Esophagus squamous epithelium (tissue), 5 donors: ENCODE measurements at places on chromosomes 1 and 21.

DNA sequence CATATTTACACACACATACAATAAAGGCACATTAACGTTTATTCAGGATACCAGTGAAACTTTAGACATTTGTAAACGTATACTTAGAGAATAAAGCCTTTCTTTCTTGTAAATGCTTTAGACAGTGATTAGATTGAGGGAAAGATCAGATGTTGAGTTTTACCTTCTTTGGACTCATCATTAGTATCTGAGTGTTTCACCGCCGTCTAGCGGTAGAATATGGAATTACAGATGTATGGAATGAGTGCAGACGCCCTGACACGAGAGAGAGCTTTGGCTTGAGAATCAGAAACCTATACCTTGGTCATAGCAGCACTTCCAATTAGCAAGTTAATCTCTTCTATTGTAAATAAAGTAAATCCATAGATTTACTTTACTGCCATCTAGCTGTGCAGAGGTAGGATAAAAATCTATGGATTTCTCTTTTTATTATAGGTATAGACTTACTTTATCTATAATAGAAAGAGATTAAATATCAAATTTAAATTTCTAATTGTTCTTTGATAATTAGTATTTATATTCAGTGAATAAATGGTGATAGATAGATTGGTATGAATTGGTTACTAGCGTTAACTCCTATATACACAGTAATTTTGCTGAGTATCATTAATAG, 12.6 kb downstream of the FLG2 start:
- no peak for DNase-seq

- DNase-seq: no peak
Measured at GRCh38 chr1:202684716-202685115, 25.5 kb downstream of the SYT2 start.

- no peak for DNase-seq
Measured at GRCh38 chr1:185376840-185377635, 60.0 kb upstream of the IVNS1ABP start.

DNA sequence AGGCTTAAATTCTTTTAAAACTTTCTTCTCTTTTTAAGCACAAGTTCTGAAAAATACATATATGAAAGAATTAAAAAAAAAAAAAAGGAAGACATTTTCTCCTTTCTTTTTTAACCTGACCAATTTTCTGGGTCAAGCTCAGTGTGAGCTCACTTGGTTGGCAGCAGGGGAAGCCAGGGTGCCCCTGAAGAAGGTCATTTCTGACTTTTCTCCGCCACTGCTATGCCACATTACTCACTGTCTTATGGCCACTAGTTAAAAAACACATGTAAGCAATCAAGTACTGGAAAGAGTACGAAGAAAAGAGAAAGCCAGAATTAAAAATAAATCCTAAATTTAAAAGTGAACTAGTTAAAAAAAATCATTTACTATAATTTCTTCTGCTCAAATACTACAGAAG, 275.0 kb downstream of the NEGR1 start:
- no peak for DNase-seq

DNA sequence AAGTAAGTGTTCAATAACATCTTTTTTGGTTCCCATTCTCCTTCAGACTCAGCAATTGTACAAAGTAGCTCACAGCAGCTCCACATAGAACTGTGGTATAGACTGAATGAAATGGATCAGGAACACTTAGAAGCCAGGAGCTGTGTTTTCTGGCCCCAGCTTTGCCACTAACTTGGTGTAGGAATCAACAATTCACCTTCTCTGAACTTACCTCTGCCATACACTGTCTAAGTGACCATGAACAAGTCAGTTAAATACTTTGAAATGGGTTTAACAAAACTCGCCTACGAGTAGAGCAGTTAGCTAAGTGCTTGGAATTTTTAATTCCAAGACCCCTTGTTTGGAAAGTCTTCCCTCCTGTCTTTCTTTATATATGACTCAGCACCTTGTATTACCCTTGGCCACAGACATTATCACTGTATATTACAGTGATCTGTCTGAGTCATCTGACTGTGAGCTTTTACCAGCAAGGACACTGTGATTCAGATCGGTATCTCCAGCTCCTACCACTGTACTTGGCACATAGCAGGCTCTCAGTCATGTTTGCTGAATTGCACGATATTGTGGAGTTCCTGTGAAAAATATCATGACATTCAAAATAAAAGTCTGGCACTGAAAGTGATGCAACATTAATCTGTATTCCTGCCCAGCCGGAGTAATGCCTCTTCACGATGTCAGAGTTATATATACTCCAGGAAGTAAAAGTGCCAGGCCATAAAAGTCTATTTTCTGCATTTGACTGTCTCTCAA, 101.7 kb upstream of the BEND5 start:
- DNase-seq: no peak

GRCh38 chr1:20123722-20124455, 4.6 kb upstream of the PLA2G2D start:
- no peak for DNase-seq

- DNase-seq: no peak
Measured at GRCh38 chr1:166902279-166902678, 26.2 kb upstream of the TADA1 start.

DNA sequence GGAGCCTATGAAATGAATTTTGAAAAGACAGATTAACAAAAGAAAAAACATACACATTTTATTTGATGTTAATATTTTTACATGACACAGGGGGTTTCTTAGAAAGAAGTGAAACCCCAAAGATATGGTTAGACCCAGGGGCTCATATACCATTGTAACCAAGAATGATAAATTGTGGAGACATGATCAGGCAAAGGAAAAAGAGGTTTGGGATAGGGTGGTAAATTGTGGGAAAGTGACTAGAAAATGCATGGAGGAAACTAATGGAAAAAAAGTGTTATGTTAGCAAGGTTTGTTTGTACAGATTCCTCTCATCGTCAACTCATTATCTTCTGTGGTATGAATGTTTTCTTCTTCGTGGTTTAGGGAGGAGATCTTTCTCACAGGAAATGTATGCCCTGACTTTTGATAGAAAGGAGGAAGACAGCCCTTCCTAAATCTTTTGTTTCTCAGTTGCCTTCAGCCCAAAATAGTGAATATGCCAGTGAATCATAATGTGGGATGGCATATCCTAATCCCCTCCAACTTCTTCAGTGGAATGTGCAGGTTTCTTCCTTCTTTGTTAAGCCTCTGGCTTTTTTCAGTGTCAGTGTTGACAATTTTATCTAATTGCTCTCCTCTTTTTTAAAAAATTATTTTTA, 140.4 kb upstream of the UBE2U start:
- DNase-seq: no peak

DNA sequence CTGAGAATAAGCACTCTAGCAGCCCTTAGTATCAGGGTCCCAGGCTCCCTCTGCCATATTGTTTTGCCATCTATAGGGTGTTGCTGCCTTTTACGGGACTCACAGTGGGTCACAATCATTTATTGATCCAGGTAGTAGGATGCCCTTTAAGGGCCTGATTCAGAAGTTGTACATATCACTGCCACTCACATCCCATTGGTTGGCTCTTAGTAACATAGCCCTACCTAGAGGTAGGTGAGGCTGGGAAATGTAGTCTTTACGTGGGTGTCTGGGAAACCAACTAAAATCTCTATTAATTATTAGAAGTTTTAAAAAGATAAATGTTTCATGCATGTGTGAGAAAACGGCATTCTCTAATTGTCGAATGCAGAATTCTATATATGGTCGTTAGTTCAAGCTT, 78.8 kb upstream of the ATP5PO start:
- no peak for DNase-seq

DNA sequence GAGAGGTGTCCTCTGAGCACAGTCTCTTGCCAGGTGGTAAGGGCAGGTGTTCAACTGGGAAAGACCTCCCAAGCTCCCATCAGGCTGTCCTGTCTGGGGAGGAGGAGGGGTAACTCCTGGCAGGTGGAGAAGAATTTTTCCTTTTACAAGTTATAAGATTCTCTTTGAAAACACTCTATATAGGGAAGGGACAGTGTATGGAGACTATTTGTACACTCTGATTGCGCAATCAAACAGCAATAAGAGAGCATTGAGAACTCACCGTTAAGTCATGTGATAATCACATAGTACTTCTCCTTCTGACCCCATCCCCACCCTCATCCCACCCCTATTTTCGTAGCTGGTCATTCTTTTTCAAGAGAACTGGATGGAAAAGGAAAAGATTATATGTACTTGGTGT, 179.3 kb upstream of the ZNF644 start:
- no peak for DNase-seq
